WTC11 (cell line): ENCODE measurements at places on chromosomes 12 and 14.

GRCh38 chr12:52217223-52217622 lies 15.8 kb upstream of the KRT7 start:
- no peak for DNase-seq

DNA sequence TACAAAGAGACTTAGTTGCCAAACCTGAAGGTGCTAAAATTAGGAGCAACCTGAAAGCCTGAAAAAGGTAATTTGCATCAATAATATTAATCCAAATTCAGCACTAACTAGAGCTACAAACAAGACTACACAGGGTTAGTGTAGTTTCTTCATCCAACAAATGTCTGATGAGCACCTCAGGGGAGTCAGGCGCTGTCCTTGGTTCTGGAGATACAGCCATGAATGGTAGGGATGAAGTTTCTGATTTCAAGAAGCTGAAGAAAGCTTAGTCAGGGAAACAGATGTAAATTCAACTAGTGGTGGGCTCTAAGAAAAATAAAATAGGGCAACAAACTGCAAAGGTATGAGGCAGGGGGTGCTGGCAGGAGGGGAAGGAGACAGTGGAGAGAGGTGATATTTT lies 266.3 kb downstream of the GLT1D1 start:
- no peak for DNase-seq

- peak; percentile 75 for DNase-seq
Measured at GRCh38 chr14:88554457-88555286, at the start of gene PTPN21. TSS of gene PTPN21 (minus strand) at chr14:88555007. CDS start at chr14:88550417, 4,590 bp downstream.

DNA sequence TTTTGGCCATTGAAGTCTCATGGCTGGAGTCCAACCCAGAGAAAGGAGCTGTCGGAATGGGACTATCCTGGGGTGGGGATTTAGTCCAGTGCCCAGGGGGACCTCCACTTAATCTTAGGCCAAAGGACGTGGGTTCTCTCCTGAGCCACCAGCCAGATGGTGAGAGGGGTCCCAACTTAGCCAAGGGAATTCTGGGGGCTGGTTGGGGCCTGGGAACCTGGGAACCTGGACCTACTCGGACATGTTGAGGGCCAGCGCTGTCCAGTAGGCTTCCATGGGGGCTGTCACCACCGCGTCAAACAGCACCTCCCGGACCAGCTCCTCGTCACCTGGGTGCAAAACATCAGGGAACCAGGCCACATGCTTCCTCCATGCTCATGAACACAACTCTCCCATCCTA lies 33.4 kb downstream of the LRTM2 start:
- DNase-seq = no peak

GRCh38 chr14:32925439-32925838 lies 13.2 kb upstream of the NPAS3 start:
- no peak for DNase-seq
